ENCODE measurements at places on chromosomes 11 and 22.
A peak's percentile ranks its signal among the peaks of the same experiment; 100 is the strongest.

DNA sequence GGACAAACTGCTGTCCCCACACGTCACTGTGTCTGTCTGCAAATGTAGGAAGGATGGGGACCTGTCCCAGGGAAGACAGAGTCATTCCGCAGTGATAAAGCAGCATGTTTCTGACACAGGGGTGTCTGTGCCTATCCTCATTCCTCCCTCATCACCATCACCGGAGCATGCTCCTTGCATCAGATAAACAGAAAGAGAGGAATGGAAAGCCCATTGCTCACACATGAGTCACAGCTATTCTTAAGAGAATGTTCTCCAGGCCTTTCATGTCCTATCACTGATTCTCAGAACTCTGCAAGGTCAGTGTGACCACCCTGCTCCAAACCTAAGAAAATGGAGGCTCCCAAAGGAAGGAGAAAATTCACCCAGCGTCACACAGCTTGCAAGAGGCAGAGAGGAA, 38.9 kb downstream of the ZNF195 start:
- peak; percentile 95 for DNase-seq

DNA sequence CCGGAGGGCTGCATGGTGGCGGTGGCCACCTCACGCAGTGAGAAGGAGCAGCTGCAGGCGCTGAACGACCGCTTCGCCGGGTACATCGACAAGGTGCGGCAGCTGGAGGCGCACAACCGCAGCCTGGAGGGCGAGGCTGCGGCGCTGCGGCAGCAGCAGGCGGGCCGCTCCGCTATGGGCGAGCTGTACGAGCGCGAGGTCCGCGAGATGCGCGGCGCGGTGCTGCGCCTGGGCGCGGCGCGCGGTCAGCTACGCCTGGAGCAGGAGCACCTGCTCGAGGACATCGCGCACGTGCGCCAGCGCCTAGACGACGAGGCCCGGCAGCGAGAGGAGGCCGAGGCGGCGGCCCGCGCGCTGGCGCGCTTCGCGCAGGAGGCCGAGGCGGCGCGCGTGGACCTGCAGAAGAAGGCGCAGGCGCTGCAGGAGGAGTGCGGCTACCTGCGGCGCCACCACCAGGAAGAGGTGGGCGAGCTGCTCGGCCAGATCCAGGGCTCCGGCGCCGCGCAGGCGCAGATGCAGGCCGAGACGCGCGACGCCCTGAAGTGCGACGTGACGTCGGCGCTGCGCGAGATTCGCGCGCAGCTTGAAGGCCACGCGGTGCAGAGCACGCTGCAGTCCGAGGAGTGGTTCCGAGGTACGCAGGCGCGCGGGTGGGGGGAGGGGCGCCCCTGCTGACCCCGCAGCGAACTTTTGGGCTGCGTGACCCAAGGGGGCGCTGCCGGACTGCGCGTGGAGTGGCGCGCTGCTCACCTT, 670 bp downstream of the NEFH start:
- DNase-seq = peak; percentile 71

- DNase-seq = no peak
Observed at GRCh38 chr11:2512431-2513407, 67.9 kb downstream of the KCNQ1 start.

- DNase-seq = no peak
Observed at GRCh38 chr11:15773476-15774387, 582.6 kb downstream of the SOX6 start.

GRCh38 chr11:71483692-71484091, 30.7 kb downstream of the NADSYN1 start:
- no peak for DNase-seq

DNA sequence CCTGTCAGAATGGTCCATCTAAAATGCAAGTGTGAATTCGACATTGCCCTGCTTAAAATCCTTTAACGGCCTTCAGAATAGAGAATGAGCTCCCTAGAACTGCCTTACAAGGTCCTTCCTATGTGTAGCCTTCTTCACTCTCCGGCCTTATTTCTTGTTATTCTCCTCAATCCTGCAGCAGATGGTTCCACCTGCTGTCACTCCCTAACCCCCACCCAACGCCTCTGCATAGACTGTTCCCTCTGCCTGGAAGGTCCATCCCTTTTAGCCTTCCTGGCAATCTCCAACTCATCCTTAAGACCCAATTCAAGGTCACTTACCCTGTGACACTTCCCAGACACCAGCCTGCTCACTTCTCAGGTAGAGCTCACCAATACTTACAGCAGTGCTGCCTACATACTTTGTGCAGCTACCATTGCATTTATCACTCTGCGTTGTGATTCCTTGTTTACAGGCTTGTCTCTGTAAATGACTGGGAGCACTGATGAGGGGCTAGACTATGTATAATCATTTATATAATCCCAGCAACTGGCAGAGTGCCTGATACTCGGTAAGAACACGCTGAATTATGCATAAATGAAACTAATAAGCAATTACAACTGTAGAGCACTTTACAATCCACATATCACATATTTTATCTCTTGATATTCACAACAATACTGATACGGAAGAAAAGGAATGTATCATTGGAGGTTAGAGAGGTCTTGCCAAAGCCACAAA, 58.9 kb downstream of the CLPB start:
- DNase-seq = no peak

DNA sequence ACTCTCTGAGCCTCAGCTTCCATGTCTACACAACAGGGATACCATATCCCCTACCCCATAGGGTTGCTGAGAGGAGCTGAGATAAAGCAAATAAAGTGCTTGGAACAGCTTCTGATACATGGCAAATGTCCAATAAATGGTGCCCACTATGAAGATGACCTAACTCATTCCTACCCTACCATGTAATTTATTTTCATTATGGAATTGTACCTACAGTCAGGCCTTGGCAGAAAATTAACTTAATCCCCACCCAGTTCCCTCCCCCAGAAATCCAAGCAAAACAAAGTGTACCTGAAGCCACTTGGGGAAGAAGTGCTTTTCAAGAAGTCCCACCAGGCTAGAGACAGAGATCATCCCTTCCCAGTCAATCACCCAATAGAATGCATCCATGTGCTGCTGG, 10.8 kb downstream of the SRRD start:
- no peak for DNase-seq
